ENCODE measurements at places on chromosomes 7 and 10.

- DNase-seq = no peak
Measured at GRCh38 chr7:84297616-84298015, 103.0 kb upstream of the SEMA3A start.

DNA sequence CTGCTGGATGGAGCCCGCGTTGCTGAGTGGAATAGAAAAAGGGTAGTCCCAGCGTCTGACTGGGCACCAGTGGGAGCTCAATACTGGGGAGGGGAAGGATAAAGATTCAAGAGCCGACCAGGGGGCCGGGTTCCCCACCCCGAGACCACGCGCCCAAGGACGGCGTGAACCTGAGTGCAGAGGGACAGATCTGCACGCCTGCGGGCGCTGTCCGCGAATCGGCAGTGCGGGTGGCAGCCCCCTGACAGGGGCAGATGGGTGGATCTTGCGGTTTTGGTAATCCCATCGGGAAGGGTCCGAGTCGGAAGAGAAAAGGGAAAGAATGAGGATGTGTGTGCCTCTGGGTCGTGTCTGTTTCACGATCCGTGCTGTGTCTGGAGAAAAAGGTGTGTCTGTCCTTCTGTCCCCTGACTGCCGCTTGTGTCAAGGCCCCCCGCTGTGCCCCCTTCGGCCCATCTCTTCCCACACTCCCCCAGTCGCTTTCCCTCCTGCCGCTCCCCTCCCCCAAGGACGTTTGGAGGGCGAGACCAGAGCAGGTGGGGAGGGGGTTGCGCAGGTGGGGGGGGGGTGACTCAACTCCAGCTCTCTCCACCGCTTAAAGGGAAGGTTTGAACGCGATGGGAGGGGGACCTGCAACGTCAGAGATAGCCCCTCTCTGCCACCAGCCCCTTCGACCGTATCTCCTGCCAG lies 734 bp upstream of the VGF start:
- no peak for DNase-seq

DNA sequence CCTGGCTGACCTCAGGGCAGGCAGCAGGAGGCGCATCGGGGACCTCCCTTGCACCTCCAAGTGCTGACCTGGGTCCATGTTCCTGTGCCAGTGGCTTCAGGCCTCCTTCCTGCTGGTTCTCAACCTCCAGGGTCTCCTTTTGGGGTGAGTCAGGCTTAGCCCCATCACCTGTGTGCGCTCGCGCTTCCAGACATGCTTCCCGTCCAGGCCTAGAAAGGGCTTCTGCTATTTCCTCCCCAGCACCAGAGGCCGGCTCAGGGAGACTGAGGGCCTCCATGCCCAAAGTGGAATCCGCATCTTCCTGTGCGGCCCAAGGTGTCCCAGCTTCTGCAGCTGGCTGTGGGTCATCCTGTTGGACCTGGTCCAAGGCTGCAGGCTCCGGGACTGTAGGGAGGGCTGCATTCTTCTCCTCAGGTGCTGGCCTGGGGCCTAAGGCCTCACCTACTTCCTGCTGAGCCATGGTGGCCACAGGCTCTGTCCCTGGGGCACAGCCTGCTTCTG lies 5.9 kb downstream of the NACAD start:
- DNase-seq = no peak

GRCh38 chr10:129364949-129365348 lies 102.1 kb upstream of the MGMT start:
- DNase-seq = no peak

GRCh38 chr10:24039897-24040296 lies 169.0 kb upstream of the KIAA1217 start:
- no peak for DNase-seq

GRCh38 chr7:11343818-11344413 lies 370.2 kb downstream of the PHF14 start:
- DNase-seq = peak; percentile 61

- DNase-seq = no peak
Measured at GRCh38 chr10:125081931-125082330, 78.4 kb downstream of the CTBP2 start.

DNA sequence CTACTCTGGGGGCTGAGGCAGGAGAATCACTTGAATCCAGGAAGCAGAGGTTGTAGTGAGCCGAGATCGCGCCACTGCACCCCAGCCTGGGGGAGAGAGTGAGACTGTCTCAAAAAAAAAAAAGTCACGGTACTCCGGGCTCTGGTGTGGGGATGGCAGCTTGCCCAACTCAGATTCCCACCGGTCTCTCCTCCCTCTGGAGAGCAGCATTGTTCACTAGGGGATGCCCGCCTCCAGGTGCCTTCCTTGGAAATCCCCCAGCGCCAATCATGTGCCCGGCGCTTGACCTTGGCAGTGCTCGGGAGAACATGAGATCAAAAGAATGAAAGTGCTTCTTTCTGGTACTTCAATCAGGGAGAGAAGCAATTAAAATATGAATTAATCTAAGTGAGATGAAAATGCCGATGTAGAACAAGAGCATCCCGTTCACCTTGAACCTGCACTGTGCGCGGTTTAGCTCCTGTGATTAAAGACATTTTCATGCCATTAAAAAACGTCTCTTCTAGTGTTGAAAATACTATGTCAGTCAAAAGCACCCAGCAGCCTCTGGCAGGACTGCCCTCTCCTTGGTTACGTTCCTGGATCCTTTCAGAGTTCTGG lies 1127.3 kb upstream of the AUTS2 start:
- no peak for DNase-seq

DNA sequence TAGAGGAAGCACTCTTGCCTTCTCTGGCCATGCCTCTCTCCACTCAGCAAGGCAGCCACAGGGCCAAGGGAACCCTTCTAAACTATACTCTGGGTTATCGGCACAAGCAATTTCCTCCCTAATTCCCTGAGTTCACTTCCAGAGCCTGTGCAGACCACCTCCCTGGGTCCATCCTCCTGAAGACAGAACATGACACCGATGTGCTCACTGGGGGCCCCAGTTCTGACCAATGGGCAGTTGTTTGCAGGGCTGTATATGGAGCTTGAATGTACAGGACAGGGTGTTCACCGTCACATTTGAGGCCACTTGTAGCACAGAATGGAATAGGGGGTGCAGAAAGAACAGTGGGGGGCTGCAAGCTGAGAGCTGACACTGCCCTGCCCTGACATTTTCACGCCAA lies 77.7 kb downstream of the TFEC start:
- no peak for DNase-seq

DNA sequence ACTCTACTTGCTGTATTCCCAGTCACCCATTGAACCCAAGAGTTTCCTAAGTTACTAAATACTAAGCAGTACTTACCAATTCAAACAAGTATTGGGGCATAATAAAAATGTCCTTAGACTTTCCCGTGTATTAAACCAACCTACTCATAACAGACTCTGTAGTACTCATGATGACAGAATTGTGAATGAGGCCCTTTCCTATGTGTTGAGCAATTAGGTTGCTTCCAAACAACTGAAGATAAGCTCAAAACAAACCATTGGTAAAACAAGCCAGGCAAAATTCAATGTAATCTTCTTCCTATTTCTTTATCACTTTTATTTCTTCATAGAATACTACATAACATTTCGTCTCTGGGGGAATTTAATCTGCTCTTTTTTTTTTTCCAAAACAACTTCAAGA lies 106.5 kb upstream of the ANK3 start:
- no peak for DNase-seq

DNA sequence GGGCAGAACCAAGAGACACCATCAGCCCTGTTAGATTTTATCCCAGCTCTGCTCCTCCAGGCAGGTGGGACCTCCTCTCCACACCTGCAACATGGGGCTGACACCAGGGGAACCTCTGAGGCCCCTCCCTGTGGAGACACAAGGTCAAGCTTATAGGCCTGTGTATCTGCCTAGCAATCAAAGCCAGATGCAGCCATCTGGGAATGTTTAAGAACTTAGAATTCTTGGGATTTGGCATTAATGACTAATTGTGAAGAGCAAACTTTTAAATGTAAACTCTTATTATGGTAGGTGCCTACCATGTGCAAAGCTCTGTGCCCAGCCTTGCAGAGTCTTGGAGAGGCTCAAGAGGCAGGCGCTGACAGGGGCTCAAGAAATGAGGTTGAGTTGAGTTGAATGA lies 52.1 kb downstream of the TBATA start:
- DNase-seq = no peak

DNA sequence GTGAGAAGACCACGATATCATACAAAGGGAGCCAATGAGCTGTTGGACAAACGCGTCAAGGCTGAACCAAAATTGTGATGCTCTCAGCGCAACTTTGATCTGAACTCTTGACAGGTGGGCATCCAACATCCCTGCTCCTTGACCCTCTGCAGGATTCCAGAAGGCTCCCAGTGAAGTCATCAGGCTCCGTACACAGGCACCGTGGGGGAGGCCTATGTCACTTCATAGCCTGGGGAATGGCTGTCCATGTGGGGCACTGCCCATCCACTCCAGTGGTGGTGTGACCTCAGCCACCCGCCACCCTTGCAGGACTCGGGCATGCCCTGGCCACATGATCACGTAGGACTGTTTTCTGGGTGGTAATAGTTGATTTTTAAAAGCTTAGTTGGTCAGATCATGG lies 233.8 kb upstream of the GRB10 start:
- no peak for DNase-seq

DNA sequence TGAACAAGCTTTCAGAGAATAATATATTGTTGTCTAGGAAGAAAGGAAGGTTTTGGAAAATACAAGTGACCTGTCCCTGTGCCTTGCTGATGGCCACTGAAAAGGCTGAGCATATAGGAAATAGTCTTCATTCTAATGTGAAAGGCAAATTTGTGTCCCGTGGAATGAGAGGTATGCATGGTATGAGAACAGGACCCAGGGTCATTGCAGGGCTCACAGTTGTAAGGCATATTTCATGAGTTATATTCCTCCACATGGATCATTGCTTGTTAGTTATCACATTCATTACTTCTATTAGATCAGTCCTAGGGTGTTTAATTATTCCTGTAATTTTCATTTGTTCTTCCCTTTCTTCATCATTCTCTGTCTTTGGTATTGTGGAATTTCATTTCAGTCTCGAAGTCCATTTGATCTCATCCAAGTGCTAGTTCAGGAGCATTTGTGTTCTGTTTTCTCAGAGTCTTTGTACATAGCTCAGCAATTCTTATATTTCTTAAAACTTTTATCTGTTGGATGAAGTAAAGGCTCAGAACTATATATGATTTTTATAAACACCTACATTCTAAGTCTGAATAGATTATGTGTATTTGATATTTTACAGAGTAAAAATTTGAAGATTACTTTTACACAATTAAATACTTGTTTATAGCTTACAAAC lies 39.4 kb upstream of the ARHGAP21 start:
- DNase-seq = no peak

GRCh38 chr10:103712146-103712545 lies 143.2 kb downstream of the SH3PXD2A start:
- DNase-seq = no peak

- peak; percentile 29 for DNase-seq
Measured at GRCh38 chr10:29948881-29949355, 110.5 kb downstream of the JCAD start.

- no peak for DNase-seq
Measured at GRCh38 chr7:90407484-90407821, 4.2 kb downstream of the CLDN12 start.

DNA sequence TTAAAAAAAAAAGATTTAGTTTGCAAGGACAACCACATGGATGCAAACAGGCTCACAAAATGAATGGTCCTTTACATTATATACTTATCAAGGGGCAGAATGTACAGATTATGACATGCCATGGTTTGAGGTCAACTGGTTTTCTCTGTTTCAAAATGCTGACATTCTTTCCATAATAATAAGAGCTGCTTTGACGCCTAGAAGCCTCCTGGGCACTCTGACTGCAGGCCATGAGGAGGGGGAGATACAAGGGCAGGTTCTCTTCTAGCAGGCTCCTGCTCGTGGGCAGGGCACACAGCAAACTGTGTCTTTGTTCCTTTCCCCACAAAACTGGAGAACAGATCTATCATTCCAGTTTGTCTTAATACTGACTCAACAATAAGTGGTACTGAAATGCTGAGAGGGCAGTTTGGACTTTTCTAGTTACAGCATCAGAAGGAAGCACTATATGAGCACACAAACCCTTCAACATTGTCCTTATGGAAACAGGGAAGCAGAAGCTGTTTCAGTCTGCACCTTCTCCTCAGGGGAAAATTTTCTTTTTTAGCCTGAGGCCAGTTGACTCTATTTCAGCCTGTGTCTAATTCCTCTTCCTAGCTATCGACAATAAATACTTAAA lies 314.9 kb upstream of the AOAH start:
- no peak for DNase-seq

DNA sequence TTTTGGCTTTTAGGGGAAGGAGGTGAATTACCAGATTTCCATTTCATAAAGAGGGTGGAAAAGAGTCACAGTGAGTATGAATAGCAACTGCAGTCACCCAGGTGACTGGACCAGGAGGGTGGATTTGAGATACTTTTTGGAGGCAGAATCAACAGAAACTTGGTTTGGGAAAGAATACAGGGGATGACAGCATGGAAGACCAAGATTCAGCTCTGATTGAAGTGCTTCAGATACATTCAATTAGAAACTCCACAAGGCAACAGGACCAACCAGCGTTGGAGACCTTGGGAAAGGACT lies 83.0 kb downstream of the SGMS1 start:
- DNase-seq = no peak

DNA sequence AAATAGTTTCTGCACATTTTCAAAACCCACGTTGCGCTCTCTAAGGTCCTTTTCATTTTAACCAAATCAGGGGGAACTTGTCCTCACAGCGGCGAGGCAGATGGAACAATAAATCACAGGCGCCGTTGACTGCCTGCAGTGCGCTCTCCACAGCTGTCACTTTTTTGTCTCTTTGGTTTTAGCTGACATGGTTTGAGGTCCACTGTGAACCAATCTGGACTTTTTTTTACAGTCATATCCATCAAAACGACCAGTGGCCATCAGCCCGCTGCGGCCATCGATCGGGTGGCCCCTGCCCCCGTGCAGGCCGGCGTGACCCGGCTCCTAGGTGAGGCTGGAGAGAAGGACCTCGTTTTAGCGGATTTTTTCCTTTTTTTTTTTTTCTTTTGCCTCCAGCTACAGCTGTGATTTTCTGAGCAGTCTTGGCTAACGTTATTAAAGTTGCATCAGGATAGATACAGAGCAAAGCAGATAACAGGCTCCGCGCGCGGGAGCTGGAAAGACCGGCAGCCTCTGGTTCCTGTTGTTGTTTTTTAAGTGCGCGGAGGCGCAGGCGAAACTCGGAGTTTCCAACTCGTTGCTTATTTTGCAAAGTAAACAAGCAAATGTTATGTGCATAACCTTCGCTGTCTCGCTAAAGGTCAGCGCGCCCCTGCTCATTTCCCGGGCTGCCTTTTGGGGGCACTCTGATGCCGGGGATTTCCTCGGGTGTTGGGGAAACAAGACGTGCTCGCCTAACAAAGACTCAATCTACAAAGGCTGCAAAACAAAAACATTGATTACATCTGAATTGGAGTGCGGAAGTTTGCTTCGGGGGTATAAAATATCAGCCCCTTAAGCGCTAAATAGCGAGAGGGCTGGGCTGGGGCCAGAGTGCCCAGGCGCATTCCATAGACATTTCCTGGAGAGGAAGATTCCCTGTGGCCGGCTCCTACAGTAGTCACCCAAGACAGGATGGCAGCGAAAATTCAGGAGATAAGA lies 414.8 kb upstream of the MKI67 start:
- peak; percentile 11 for DNase-seq

DNA sequence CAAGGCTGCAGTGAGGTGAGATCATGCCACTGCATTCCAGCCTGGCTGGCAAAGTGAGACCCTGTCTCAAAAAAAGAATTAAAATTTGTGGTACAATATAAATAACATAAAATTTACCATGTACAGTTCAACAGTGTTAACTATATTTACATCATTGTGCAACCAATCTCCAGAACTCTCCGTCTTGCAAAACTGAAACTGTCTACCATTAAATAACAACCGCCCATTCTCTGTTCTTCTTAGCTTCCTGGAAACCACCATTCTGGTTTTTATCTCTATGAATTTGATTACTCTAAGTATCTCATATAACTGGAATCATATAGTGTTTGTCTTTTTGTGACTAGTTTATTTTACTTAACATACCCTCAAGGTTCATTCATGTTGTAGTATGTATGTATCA lies 167.6 kb downstream of the AUTS2 start:
- no peak for DNase-seq
